ENCODE measurements at places on chromosomes 4 and X.

- H3K4me1 ChIP-seq = no peaks in the 10 kb centered on the region
- peaks cover 5% of the 10 kb centered on the region for H3K27me3 ChIP-seq
- no peak overlapping the region for H3K27ac ChIP-seq
- H3K4me3 ChIP-seq = no peak overlapping the region
- no peaks in the 10 kb centered on the region for H3K36me3 ChIP-seq
Observed at GRCh38 chrX:109487640-109488039, 5.8 kb upstream of the GUCY2F start.

DNA sequence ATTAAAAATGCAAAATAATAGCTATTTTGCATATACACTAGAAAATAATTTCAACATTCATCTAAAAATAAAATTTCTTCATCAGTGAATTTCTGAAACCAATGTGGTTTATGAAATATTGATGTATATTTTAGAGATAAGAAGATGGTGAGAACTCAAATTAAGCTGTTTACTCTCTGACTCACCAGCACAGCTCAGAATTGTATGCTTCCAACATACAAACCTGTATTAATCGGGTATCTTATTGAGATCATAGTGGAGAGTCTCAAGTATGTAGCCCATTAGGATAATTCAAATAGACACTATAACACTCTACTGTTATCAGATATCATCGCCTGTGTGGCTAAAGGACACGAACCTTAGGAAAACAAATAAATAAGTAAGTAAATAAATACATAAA is 899.5 kb upstream of the INTU start:
- no peak overlapping the region for H3K27ac ChIP-seq
- no peak for DNase-seq
- H3K27me3 ChIP-seq = no peaks in the 10 kb centered on the region

DNA sequence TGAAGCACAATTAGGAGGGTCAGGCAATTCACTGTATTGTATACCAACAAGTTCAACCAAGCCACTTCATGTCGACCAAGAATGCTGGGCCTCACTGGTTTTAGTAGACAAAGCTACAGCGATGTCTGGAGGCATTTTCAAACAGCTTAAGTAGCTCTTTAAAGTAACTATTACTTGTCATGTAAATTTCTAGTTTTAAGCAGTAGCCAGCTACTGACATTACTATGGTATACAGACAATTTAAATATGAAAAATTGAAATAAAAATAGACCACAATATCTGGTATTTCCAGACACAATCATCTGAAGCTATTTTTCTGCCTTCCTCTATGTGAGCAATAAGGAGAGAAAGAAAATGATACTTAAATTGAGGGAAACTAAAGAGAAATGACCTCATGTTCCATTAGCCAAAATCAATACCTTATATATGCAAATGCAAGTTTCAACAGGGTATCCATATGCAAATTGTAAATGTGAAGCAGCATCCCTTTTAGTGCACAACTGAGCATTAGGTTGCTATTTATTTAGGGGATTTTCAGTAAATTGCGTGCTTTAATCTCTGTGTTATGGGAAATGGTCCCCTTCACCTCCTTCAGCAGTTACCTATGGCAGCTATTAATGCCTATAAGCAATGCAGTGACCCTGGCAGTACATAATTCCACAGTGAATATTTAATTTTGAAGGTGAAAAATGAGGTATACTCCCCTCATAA is 119.5 kb downstream of the GPC3 start:
- H3K36me3 ChIP-seq = no peaks in the 10 kb centered on the region
- peaks cover 3% of the 10 kb centered on the region for H3K27me3 ChIP-seq
- H3K27ac ChIP-seq = no peak overlapping the region
- H3K4me1 ChIP-seq = no peaks in the 10 kb centered on the region
- H3K4me3 ChIP-seq = no peak overlapping the region
- DNase-seq = no peak

DNA sequence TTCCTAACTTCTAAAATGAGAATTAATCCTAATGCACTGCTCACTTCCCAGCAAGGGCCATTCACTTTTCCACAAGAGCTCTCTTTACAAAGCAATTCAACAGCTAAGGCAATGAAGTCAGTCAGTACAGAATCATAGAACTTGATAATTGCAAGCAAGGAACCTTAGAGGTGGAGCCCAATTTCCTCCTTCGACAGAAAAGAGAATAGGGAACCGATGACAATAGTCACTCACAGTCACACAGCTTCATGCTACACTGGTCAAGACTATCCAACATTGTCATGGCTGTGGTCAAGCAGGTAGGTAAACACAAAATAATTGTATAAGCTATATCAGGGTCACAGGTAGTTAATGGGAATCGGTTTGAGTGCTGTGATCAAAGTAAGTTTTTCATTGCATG is 90.0 kb downstream of the ELOVL6 start:
- no peak for DNase-seq
- no peaks in the 10 kb centered on the region for H3K27me3 ChIP-seq
- peaks cover 2% of the 10 kb centered on the region for H3K36me3 ChIP-seq
- H3K4me1 ChIP-seq = no peaks in the 10 kb centered on the region
- H3K4me3 ChIP-seq = no peak overlapping the region

GRCh38 chrX:106247162-106247561 is 79.1 kb downstream of the PWWP3B start:
- no peaks in the 10 kb centered on the region for H3K4me1 ChIP-seq
- H3K4me3 ChIP-seq = no peak overlapping the region
- H3K36me3 ChIP-seq = no peaks in the 10 kb centered on the region
- no peaks in the 10 kb centered on the region for H3K27me3 ChIP-seq

DNA sequence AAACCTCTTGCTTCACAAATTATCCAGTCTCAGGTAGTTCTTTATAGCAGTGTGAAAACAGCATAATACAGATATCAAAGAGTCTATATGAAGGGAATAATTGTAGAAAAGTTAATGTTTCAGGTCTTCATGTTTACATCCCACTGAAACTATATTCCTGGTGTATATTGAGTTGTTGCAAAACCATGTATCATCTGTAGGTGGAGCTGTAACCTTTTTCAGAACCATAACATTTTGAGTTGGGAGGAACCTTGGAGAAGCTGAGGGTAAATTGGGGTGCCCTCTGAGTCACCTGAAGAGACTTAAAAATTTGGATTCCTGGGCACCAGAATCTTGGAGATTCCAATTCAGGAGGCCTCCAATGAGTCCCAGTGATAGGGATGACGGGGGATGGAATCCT is 51.9 kb upstream of the TAPT1 start:
- H3K4me3 ChIP-seq = no peak overlapping the region
- no peaks in the 10 kb centered on the region for H3K36me3 ChIP-seq
- H3K4me1 ChIP-seq = no peaks in the 10 kb centered on the region
- no peak for DNase-seq
- peaks cover 69% of the 10 kb centered on the region for H3K27me3 ChIP-seq

GRCh38 chr4:182286035-182286434 is 42.8 kb downstream of the TENM3 start:
- no peak overlapping the region for H3K27ac ChIP-seq
- no peak overlapping the region for H3K4me3 ChIP-seq
- H3K36me3 ChIP-seq = no peaks in the 10 kb centered on the region

- no peak overlapping the region for H3K4me3 ChIP-seq
- no peak for DNase-seq
- H3K27ac ChIP-seq = peak overlapping the region; percentile 47
- no peaks in the 10 kb centered on the region for H3K27me3 ChIP-seq
- H3K4me1 ChIP-seq = peaks cover 59% of the 10 kb centered on the region
Observed at GRCh38 chr4:2790583-2791517, 2.0 kb upstream of the SH3BP2 start.

- H3K4me3 ChIP-seq = no peak overlapping the region
- no peaks in the 10 kb centered on the region for H3K27me3 ChIP-seq
- DNase-seq = no peak
Observed at GRCh38 chr4:98383431-98384106, 122.4 kb downstream of the RAP1GDS1 start.

- H3K4me1 ChIP-seq = no peaks in the 10 kb centered on the region
- H3K27me3 ChIP-seq = no peaks in the 10 kb centered on the region
- no peaks in the 10 kb centered on the region for H3K36me3 ChIP-seq
Observed at GRCh38 chr4:156779042-156779441, 192.6 kb downstream of the PDGFC start.

- H3K27ac ChIP-seq = no peak overlapping the region
- H3K4me1 ChIP-seq = peaks cover 8% of the 10 kb centered on the region
- H3K4me3 ChIP-seq = no peak overlapping the region
Observed at GRCh38 chr4:185227131-185227551, 17.7 kb downstream of the SNX25 start.

Measured in central memory CD8-positive, alpha-beta T cell (primary cell).